MG63 (cell line): ENCODE measurements at places on chromosomes 12 and 14. TPM values are rescaled to one million over a fixed set of nuclear protein-coding genes. Genes with fewer than 3 reads are reported as not detected.
A peak's percentile ranks its signal among the peaks of the same experiment; 100 is the strongest.

PAPLN gene
- total RNA-seq = 0.53 TPM in 1 of 2 replicates, not detected in the other

SOCS2 gene
- total RNA-seq = 42.3 and 46.9 TPM in 2 replicates

NRIP2 gene
- total RNA-seq = not detected in 2 replicates

CIDEB gene
- not detected in 2 replicates for total RNA-seq

TAS2R50 gene
- total RNA-seq = not detected in 2 replicates

PRKAG1 gene
- 76.4 and 102 TPM in 2 replicates for total RNA-seq

TAS2R31 gene
- total RNA-seq = 1.8 TPM in 1 of 2 replicates, not detected in the other

KLHL28 gene
- 0.53 and 1.4 TPM in 2 replicates for total RNA-seq

SCNN1A gene
- total RNA-seq = 0.07 and 0.66 TPM in 2 replicates

GRCh38 chr14:71300566-71301330 is 393.5 kb downstream of the PCNX1 start:
- no peak for DNase-seq

- peak; percentile 43 for DNase-seq
Measured at GRCh38 chr12:13000925-13001774, 1.1 kb upstream of the HEBP1 start.

DNA sequence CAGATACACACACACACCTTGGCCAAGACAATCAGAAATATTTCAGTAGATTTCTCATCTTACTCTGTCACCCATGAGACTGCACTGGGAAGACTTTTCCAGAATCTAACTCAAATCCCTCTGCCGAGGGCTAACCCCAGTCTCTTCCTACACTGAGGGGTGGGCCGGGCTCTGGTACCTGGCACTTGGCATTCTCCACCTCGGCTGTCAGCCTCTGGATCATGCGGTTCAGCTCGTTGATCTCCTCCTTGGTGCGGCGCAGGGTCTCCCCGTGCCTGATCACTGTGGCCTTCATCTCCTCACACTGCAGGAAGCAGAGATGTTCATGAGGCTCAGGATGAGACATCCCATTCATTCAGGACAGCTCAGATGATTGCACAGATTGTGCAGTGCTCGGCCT is 4.9 kb downstream of the KRT83 start:
- DNase-seq = no peak

DNA sequence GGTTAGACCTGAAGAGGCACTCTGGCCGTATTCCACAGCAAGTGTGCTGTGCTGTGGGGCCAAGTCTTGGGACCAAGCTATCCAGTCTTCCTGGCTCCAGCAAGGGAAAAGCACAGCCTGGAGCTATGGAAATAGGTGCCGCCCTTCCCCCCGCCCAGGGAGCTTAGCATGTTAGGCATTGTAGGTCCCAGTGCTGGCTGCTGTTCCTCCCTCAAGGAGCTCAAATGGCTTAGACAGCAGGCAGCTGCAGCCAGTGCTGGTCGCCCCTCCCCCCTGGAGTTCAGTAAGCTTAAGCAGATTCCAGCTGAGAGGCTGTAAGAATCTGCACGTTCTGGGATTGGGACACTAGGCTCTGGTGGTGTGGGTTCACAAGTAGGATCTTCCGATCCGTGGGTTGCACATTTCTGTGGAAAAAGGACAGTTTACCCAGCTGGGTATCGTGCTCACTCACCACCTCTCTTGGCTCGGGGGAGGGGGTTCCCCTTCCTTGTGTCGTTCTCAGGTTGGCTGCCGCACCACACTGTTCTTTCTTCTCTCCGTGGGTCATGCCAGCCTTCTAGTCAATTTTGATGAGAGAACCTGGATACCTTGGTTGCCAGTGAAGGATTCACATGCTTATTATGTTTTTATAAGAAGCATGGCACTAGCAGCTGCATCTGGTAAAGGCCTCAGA is 127.3 kb downstream of the CNTN1 start:
- DNase-seq = no peak

GRCh38 chr12:46916796-46917419 is 91.1 kb upstream of the SLC38A4 start:
- DNase-seq = peak; percentile 93

GRCh38 chr12:44000309-44000952 is 164.6 kb downstream of the TMEM117 start:
- DNase-seq = peak; percentile 31

- no peak for DNase-seq
Measured at GRCh38 chr12:130199581-130200390, 37.5 kb downstream of the FZD10 start.

DNA sequence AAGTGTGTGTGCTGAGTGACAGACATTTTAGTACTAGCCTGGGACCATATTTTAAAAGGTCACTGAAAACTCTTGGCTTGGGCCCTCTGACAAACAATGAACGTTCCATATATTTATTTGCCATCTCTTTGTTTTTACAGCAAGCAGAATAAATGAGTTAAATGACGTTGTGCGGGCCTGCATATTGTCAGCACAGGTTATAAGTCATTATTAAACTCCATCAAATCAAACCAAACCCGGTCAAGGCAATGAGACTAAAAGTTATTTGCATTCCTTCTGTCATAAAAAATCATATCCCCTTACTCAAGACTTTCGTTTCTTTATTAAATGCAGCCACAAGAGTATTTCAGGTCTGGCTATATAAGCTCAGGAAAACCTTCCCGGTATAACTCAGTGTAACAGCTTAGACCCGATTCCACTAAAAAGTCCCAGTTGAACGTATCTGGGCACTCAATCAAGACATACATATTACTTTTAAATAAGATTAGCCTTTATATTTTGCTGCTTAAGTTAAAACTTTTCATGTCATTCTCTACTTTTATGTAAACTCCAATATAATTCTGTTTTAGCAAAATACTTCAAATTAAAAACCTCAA is 84.9 kb downstream of the DICER1 start:
- no peak for DNase-seq

- DNase-seq = no peak
Measured at GRCh38 chr12:59149995-59150642, 229.8 kb upstream of the LRIG3 start.

DNA sequence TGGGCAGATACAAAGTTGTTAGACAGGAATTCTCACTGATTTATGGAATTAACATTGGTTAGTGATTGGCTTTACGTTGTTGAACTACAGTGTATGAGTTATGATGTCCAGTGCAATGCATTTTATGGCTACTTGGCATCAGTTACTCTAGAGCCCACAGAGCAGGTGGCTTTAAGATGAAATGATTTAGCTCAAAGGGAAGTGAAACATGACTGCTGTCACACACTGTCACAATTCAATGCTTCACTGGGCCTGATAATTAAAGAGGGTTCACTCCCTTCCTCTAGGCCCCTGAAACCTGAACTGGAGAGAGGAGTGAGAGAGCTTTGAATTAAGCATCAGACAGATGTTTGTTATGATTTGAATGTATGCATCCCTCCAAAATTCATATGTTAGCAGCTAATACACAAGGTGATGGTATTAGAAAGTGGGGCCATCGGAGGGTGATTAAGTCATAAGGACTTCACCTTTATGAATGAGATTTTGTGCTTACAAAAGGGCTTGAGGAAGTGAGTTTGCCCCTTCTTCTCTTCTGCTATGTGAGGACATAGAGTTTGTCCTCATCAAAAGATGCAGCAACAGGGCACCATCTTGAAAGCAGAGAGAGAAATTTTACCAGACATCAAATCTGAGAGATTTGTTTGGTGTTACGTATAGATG is 175.8 kb upstream of the GRIN2B start:
- DNase-seq = no peak

- no peak for DNase-seq
Measured at GRCh38 chr14:89563471-89563870, 146.4 kb upstream of the FOXN3 start.

GRCh38 chr14:70047598-70048312 is 141.0 kb downstream of the SLC8A3 start:
- DNase-seq = no peak

- DNase-seq = no peak
Measured at GRCh38 chr12:32926963-32927362, 30.4 kb upstream of the PKP2 start.

GRCh38 chr12:107884769-107885694 is 110.5 kb downstream of the ASCL4 start:
- DNase-seq = peak; percentile 38
